Activated CD8-positive, alpha-beta T cell treated with anti-CD3 and anti-CD28 coated beads, Interleukin-2, amount 10 ng/mL, durations not matched to agents 7 days and 5 days (primary cell): ENCODE measurements at places on chromosomes 3 and 15. TPM values are rescaled to one million over a fixed set of nuclear protein-coding genes. Genes with fewer than 3 reads are reported as not detected.

CACNA2D3 gene
- total RNA-seq = not detected

TMEM42 gene
- total RNA-seq = 8.4 TPM

SSUH2 gene
- 0.26 TPM for total RNA-seq

CCR3 gene
- total RNA-seq = 0.34 TPM

EIF4G1 gene
- 339 TPM for total RNA-seq

MB21D2 gene
- 6.5 TPM for total RNA-seq

FOXB1 gene
- 0.50 TPM for total RNA-seq

TJP1 gene
- total RNA-seq = not detected

CCNB2 gene
- 107 TPM for total RNA-seq

MYO1E gene
- total RNA-seq = 101 TPM

DNA sequence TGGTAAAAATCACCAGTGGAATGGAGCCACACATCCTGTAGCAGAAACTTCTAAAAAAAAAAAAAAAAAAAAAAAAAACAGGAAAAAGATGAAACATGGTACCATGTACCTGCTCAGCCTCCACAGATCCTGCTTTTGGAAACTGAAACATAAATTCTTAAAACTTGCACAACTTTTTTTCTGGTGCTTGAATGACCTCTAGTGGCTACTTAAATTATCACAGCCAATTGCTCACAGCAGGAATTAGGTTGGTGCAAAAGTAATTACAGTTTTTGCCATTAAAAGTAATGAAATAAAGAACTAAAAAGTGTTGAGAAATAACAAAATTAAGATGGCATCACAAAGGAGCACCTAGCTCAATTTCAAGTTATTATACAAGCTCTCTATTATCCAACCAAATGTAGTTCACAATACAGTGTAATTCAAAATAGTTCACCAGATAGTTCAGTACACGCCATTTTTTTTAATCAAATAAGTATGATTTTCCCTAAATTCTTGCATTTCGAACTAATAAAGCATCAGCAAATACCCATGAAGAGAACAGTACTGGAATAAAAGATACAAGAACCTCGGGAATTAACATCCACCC, 80.6 kb downstream of the ULK4 start:
- DNase-seq = no peak

GRCh38 chr15:79028411-79028964, 62.1 kb downstream of the RASGRF1 start:
- peak; percentile 51 for DNase-seq

DNA sequence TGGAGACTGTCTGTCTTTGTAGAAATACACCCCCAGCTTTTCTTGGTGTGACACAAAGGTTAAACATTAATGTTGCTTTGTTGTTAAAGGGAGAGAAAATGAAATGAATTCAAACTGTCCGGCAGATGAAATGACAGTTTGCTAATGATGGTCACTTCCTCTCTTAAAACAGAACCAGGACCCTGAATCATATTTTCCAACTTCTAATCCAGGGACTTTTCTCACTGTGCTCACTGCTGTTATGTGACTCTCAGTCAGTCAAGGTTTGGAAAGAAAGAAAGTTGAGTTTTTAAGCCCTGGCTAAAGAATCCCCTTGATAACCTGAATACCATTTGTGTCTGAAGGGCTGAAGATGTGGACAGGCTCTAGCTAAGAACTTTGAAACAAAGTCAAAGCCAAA, 215.8 kb downstream of the AGBL1 start:
- DNase-seq = no peak

- DNase-seq = no peak
Observed at GRCh38 chr3:71634671-71635070, 51.1 kb upstream of the FOXP1 start.

DNA sequence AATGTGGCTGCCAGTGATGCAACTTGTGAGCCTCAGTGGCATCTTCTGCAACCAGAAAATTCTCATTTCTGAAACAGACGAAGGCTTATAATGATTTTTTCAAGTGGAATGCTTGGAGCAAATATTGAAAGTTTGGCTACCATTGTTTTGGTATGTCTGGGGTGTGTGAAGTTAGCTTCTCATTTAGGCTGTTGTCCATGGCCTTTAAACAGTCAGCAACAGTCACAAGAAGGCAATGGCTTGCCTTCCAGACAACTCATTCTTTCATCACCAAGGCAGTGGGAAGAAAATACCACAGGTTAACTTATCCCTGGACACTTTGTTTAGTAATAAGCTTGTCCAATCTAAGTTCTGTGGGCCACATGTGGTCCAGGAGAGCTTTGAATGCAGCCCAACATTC, 4.7 kb upstream of the BNC1 start:
- DNase-seq = no peak

- DNase-seq = no peak
Observed at GRCh38 chr3:101074518-101074917, 81.3 kb upstream of the ABI3BP start.

DNA sequence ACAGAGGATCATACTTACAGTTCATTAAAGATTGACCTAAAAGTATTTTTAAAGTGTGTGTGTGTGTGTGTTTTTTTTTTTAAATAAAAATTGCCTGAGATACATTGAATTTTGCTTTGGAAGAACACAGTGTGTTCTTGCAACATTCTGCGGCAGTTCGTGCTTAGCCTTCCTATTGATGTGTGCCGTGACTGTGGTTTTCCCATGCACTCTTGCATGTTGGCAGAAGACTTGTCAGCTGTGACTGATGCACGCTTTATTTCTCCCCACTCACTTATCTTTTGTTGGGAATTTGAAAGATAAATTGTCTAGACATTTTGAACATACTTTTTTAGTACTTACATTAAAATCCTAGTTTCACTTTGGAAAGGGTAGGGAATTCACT, 136.3 kb upstream of the LRRFIP2 start:
- DNase-seq = no peak

DNA sequence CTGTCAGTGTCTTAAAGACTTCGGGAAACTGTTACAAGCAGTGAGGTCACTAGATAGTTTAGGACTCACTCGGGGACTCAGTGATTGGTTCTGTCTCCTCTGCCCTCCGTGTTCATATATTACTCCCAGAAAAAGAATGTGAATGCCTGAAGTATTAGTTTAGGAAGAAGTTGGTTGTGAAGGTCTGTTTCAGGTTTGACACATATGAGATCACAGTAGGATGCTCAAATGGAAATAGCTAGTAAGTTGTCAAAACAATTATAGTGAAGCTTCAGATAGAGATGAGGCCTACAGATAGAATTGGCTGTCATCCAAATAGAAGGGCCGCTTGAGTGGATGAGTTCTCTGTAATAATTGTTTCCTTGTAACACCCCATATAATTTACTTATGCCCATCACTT, 172.6 kb downstream of the PLCL2 start:
- DNase-seq = no peak

GRCh38 chr3:159301961-159302360, 500.1 kb downstream of the MFSD1 start:
- DNase-seq = no peak

- no peak for DNase-seq
Observed at GRCh38 chr3:4752201-4753072, 226.8 kb upstream of the BHLHE40 start.

DNA sequence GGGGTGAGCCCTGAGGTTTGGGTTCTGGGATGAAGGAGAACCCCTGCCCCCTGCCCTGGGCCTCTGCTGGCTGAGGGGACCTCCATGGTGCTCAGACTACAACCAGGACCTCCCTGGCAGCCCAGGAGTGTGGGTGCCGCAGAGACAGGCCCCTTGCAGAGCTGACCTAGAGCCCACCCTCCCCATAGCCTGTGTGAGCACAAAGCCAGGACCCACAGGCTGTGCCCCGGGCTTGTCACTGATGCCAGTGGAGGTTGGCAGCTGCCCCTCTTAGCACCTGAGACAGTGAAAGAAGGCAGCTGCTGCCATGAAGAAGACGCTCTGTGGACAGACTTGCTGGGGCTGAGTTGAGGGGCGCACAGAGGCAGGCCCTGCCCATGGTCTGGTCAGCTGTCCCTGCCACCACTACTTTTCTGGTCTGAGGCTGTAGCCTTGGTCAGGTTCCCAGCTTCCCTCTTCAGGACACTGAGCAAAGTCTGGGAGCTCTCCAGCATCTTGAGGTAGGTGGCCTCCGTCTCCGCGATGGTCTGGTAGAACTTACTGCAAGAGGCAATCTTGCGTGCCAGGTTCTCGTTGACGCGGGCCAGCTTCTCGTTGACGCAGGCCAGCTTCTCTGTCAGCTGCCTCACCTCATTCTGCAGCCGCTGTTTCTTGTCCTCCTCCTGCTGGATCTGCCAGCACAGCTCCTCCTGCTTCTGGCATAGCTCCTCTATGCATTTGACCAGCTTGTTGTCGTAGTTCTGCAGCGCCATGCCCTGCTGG, 23.0 kb downstream of the USP4 start:
- DNase-seq = no peak

- peak; percentile 68 for DNase-seq
Observed at GRCh38 chr3:146469150-146470017, at the start of gene PLSCR2. Gene PLSCR2 (minus strand): TSS chr3:146469561. CDS start chr3:146459904, 9,657 bp downstream.

- DNase-seq = no peak
Observed at GRCh38 chr15:71511796-71512681, 298.3 kb upstream of the NR2E3 start.

DNA sequence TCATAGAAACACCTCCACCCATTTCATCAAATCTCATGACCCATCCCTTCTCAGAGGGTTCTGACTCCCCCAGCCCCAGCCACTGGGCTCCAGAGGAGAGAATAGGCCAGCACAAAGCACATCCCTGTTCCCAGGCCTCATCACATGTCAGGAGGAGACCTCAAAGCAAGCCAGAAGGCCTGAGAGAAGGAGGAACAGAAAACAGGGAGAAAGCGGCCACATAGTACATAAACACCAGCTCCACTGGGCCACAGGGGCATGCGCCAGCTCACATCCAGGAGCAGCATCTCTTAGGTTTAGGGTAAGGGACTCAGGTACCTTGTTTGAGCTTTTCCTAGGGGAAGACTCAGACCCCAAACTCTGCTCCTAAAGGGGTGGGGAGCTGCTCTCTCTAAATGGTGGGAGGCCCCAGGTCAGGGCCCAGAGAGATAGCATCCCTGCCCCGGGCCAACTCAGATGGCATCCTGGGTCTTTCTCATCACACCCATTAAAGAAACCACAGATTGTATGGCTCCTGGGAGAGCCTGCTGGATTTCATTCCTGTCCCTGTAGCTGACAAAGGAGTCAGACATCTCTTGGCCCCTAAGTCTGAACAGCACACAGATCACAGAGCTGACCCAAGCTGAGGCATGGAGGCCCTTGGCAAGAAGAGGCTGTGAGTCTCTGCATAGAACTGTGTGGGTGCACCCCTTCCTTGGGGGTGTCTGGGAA, 2.5 kb downstream of the SHF start:
- DNase-seq = no peak

GRCh38 chr3:71132995-71133730, 450.4 kb downstream of the FOXP1 start:
- no peak for DNase-seq

DNA sequence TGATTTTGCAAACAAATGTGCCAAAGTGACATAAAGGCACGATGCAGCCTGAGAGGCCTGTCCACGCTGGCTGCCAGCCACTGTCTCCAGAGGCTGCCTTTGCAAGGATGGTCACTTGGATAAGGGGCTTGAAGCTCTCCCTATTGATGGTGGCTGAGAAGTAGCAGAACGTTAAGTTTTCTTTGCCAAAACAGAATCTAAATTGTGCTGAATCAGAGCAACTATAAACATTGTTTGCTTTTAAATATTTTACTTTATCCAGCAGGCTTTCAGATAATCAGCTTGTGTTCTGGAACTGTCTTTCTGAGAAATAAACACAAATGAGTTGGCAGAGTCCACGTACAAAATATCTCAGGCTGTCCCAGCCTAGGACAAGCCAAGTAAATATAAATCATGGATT, 23.8 kb upstream of the CNBP start:
- no peak for DNase-seq

GRCh38 chr15:99053380-99054024, 45.9 kb upstream of the PGPEP1L start:
- DNase-seq = no peak

DNA sequence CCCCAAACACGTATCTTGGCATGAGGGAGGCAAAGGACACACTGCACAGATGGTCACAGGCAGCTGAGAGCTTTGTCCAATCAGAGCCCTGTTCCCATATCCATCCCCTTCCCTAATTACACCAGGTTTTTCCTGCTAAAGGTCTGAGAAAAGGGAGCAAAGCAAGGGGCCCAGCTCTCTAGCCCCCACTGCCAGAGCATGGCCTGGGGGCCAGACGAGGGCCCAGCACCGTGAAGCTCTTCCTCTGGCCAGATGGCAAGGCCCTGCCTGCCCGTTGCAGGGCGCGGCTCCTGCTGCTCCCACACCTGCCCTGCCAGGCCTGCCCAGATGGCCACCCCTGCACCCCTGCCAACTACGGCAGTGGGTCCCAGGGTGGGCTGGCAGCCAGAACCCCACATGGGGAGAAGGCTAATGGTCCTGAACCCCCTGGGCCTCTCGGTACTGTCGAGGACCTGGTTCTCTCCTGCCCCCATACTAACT, 3.2 kb downstream of the SHF start:
- DNase-seq = no peak

GRCh38 chr3:155088706-155089345, 8.7 kb downstream of the MME start:
- DNase-seq = no peak

DNA sequence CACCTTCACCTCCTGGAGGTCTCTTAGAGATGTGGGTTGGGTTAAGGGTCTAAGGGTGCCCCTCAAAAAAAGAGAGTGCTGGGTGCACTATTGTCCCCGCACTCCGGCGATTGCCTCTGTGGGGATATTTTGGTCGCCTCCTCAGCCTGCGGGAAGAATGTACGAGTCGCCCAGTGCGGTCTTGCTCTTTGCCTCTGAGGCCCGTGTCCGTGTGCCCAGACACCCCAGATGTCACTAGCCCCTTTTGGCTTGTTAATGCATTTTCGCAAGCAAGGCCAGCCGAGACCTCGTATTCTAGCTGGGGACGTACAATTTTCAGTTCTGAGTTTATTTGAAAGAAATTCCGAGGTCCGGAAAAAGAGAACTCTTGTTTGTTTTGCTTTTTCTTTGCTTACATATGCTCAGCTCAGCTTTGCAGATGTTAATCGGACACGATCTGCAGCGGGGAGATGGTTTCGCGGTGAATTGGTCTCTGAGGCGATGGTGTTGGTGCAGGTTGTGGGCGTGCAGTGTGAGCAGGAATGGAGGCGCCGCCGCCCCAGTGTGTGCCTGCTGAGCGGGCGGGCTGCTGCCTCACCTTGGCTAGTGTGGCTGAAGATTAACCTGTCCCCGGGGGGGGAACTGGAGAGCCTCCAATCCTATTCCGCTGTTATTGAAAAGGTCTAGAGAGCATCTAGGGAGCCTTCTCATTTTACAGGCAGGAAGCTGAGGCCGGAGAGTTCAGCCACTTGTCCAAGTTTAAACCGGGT, 1.4 kb downstream of the ST6GAL1 start:
- peak; percentile 82 for DNase-seq

DNA sequence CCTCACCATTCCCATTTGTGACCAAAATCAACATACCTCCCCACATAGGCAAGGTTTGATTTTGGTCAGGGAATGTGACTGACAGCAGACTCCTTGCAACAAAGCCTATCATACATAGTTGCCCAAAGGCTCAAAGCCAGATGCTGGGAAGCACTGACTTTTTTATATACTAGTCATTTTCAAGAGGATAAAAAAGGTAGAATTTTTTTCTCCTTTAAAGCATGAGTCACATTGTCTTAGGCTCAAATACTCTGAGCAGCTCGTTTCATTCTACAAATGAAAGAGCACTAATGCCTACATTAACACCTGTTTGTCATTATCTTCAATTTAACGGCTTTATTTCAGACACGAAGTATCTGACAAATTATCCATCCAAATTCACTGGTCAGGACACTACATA, 36.2 kb downstream of the ICE2 start:
- DNase-seq = no peak
